ENCODE measurements at places on chromosomes 3 and 15.
A peak's percentile ranks its signal among the peaks of the same experiment; 100 is the strongest.

- no peak for DNase-seq
These were observed 9.7 kb downstream of the SLTM start for GRCh38 chr15:58923696-58924300.

DNA sequence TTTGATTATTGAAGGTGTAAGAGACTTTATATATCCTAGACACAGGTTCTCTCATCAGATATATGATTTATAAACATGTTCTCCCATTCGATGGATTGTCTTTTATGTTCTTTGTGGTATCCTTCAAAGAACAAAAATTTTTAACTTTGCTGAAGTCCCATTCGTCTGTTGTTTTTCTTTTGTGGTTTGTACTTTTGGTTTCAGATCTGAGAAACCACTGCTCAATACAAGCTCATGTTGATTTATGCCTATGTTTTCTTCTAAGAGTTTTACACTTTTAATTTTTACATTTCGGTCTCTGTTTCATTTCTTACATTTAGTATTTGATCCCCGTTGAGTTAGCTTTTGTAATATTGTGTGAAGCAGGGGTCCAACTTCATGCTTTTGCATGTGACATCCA is 103.3 kb upstream of the SPRED1 start:
- DNase-seq = no peak

- DNase-seq = no peak
These were observed 15.7 kb downstream of the CCDC12 start for GRCh38 chr3:46960835-46961234.

DNA sequence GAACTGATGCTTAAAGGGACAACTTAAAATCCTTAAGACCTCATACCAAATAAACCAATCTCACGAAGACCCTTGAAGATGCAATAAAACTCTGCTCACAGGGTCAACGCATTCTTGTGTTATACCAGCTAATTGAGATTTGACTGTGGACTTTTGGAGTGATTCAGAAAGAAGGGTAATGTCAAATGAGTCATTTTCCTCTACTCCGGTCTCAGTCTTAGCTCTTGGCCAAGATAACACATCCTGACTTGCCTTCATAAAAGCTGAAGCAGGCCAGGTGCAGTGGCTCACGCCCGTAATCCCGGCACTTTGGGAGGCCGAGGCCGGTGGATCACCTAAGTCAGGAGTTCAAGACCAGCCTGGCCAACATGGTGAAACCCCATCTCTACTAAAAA is 3.8 kb downstream of the PKM start:
- DNase-seq = peak; percentile 26

DNA sequence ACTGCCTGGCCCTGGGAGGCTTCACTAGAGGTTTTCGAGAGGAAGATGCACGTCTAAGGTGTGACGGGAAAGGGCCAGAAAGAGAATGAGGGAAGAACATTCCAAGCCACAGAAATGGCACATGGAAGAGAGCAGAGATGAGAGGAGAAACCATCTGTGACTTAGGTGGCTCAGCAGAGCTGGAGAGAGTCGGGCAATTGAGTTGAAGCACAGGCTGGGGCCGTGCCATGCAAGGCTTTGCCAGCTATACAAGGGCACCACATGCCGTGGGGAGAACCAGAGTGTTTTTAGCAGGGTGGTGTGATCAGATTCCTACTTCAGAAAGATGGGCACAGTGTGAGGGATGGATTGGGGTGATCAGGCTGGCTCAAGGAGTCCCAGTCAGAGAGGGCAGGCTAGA is 126.1 kb downstream of the VGLL4 start:
- no peak for DNase-seq

- no peak for DNase-seq
These were observed 7.7 kb downstream of the FILIP1L start for GRCh38 chr3:100106531-100107141.

DNA sequence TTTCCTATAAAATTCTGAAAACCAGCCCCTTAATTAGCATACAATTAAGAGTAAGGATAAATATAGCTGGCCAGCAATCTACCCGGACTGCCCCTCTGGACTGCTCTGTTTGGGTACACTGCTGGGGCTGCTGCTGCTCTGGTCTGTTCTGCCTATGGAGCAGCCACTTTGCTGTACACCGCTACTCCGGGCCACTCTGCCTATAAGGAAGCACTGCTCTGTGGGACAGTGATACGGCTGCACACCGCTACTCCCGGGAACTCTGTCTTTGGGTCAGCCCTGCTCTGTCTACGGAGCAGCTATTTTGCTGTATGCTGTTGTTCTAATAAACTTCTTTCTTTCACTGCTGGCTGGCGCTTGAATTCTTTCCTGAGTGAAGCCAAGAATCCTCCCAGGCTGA is 316.5 kb upstream of the PLSCR5 start:
- DNase-seq = no peak

DNA sequence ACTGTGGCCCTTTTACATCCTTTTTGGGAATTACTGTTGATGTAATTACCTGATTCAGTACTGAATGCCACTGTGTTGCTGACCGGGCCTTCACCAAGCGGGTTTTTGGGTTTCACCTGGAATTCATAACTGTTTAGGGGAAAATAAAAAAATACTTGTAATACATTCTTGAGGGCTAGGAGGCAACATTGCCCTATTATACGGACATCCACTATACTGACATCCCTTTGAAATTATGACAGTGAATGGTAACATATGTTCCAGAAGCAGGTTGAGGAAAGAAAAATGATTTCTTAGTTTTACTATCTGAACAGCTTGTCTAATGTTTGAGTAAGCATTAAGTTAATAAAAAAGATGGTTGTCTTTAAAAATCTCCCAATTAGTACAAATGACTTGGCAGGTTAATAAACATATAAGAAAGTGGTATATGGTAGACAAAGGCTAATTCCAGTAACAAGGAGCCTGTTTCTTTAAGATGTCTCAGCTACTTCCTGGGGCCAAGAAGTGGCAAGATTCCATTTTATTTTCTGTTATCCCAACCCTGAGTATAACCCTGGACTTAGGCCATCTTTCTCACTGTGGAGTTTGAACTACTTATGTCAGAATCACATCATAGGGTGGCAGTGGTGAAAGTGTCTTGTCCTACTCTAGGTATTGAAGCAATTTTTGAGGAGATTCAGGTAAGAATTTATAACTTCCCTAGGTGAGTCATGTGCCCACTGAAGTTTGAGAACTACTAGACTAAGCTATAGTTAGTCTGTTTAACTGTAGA is 45.5 kb downstream of the TFG start:
- no peak for DNase-seq

DNA sequence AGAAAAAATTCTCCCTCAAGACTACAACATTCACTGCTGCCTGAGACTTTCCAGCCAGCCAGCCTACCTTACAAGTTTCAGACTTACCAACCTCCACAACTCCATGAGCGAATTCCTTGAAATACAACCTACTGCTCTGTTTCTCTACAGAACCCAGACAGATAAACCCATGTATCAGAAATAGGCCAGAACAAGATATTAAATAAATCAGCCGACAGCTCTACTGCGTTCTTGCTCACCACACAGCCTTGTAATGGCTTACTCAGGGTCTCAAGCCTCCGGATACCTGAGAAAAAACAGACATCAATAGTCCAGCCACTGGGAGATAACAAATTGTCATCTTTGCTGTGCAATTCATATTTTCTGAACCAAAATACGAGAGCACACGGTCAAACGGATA is 43.6 kb upstream of the LIPC start:
- no peak for DNase-seq

GRCh38 chr3:146390006-146390772 is 79.2 kb downstream of the PLSCR2 start:
- no peak for DNase-seq

All from A673 (cell line).